ENCODE measurements at places on chromosomes 1 and 21.

GRCh38 chr1:57279909-57280666, 143.8 kb downstream of the DAB1 start:
- DNase-seq, result peak; percentile 82

GRCh38 chr1:61244114-61244513, 161.8 kb downstream of the NFIA start:
- no peak for DNase-seq

DNA sequence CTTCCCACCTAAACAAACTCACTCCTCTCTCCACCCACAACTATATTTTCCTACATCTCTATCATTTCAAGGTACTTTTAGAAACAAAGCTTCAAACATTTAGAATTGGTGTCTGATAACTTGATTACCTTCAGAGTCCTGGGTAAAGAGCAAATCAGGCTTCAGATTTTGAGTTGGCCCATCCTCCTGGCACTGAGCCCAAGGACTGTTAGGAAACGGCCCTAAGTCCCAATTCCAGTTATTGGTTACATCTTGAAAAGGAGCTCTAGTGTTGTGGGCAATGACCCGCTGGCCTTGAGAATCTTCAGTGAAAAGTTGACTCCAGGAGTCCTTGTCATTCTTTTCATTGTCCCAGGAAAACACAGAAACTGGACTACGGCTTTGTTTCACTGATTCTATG, 15.1 kb downstream of the MTFR1L start:
- DNase-seq, result no peak

GRCh38 chr1:106749491-106749890, 307.0 kb upstream of the PRMT6 start:
- no peak for DNase-seq

DNA sequence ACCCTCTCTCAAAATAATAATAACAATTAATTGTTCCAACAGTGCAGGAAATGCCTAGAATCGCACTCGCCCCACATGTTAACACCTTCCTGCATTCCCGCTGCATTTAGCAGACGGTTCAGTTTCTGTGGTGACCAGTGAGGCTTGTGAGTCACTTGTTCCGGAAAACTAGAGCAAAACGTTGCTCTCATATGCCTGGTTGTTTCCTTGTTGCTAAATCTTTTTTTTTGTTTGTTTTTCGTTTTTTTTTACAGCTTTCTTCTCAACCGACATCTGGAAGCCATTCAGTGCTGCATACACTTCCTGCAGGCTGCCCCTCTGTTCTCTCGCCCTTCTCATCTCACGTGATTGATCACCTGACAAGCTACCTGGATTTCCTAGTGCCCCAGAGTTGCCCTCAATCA, 56.9 kb upstream of the TMPRSS2 start:
- DNase-seq, result no peak

- DNase-seq, result no peak
These were observed 990 bp upstream of the NBL1 start for GRCh38 chr1:19643121-19643520.

GRCh38 chr21:35509001-35509704, 460.1 kb upstream of the RUNX1 start:
- DNase-seq, result no peak

GRCh38 chr1:246295968-246296367, 211.1 kb downstream of the SMYD3 start:
- no peak for DNase-seq

GRCh38 chr1:21491488-21492355, 17.5 kb upstream of the ALPL start:
- DNase-seq, result no peak

DNA sequence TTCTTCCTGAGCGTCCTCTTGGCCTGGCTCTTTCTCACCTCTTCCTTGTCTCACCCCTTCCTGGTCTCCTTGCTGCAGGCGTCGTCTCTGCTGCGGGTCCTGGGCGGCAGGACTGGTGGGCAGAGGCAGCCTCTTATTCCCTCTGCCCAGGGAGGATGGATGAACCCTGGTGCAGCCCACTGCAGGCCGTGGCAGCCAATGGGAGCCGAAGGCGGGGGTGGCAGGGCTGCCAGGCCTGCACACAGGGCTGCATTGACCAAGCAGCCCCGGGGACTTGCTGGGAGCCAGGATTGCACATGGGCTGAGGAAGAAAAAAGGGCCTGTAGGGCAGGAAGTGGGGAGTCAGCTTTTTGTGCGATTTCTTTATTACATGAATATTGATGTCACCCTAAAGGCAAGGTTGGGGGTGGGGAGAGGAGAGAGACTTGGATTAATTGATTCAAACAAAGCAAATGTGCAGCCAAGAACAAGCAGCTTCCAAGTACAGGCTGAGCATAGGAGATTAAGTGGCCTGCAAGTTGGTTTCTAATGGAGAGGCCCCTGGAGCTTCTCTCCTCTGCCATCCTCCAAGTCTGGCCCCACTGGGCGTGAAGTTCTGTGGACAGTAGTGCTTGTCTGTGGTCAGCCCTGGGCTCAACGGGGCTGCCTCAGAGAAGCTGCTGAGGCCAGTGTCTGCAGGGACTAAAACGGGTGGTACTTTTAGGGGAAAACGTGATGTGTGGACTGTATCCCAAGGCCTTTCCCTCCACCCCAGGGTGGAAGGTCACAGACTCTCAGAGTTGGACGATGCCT, at the start of gene S100B:
S100B (minus strand) TSS at position 108 of the 792 bp plus-strand sequence. CDS start 2,667 bp downstream, outside the sequence.
- no peak for DNase-seq
